ENCODE measurements at places on chromosomes 13 and 19.

- no peak for DNase-seq
Observed at GRCh38 chr19:41601771-41602170, 25.1 kb downstream of the CEACAM4 start.

DNA sequence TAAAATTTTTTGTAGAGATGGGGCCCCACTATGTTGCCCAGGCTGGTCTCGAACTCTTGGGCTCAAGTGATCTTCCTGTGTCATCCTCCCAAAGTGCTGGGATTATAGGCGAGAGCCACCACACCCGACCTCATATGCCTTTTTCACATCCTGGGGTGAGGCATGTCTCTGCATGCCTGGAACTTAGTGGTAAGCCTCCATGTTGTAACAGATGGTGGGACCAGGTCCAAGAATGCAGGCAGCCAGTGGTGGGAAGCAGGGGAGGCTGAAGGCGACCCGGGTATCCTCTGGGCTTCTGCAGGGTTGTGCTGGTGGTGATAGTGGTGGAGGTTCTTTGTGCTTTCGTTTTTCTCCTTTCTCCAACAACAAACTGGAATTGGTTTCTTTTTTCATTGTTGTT lies 30.1 kb upstream of the CCDC124 start:
- DNase-seq: no peak

- DNase-seq: no peak
Observed at GRCh38 chr19:10422846-10423245, 2.5 kb downstream of the PDE4A start.

GRCh38 chr13:51589793-51590192 lies 5.5 kb downstream of the WDFY2 start:
- no peak for DNase-seq

GRCh38 chr19:1813192-1814182 lies 1.4 kb upstream of the ATP8B3 start:
- no peak for DNase-seq

- no peak for DNase-seq
Observed at GRCh38 chr13:51223560-51224270, 1.5 kb downstream of the FAM124A start.

DNA sequence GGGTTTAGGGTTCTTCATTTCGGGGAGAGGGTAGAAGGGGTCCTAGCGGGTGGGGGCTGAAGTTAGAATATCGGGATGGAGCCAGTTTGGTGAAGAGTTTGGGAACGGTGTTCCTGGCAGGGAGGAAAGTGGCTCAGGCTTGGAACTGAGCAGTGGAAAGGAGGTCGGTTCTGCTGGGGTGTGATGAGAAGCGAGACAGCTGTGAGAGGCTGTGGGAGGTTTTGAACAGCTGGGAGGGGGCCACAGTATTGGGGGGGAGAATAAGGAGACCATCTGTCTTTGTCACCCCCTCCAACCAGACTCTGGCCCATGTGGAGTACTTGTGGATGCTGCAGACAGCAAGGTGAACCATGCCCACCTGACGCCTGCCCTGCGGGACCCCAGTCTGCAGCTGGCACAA lies 1.0 kb upstream of the TM6SF2 start:
- DNase-seq: no peak

- no peak for DNase-seq
Observed at GRCh38 chr13:66378894-66379293, 851.2 kb downstream of the PCDH9 start.

- no peak for DNase-seq
Observed at GRCh38 chr19:47187797-47188196, 43.2 kb downstream of the BBC3 start.

- no peak for DNase-seq
Observed at GRCh38 chr19:30695171-30695875, 323.1 kb downstream of the ZNF536 start.

DNA sequence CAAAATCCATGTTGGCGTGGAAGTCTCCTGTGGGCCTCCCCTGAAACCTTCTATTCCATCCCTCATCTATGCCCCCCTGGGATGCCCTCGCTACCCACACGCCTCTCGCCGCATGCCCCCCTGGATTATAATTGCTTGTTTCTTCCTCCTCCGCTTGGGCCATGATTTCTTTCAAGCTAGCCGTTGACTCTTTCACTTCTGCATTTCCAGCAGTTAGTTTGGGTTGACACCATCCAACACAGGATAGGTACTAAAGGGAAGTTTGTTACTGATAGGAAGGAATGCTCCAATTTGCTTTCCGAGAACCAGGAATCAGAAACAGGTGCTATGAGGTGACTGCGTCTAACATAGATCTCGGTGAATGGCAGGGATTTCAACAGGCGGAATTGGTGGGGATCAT lies 7.7 kb upstream of the SLC25A15 start:
- DNase-seq: no peak

DNA sequence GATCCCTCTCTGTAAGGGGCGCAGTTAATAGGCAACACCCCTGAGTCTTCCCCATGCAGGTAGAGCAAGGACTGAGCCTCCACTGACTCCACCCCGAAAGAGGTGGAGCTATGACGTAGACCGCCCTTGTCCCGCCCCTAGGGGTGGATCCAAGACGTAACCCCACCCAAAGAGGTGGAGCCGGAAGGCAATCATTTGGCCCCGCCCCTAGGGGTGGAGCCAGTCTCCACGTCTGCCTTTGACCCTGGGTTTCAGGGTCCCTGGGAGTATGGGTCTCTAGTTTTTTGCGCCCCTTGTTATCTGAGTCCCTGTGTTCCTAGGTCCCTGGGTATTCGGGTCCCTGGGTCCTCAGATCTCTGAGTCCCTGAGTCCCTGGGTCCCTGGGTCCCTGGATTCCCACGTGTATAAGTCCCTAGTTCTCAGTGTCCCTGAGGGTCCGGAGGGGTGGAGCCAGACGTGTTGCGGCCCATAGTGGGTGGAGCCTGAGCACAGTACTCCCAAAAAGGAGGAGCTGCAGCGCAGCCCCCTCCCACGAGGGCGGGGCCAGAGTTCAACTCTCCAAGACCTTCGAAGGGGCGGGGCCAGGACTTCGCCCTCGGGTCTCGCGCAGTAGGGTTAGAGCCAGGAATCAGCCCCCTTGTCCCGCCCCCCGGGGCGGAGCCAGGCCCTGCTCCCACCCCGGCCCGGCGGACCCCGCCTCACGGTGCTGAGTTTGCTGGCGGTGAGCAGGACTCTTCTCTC lies 5.3 kb downstream of the DENND1C start:
- peak; percentile 68 for DNase-seq

DNA sequence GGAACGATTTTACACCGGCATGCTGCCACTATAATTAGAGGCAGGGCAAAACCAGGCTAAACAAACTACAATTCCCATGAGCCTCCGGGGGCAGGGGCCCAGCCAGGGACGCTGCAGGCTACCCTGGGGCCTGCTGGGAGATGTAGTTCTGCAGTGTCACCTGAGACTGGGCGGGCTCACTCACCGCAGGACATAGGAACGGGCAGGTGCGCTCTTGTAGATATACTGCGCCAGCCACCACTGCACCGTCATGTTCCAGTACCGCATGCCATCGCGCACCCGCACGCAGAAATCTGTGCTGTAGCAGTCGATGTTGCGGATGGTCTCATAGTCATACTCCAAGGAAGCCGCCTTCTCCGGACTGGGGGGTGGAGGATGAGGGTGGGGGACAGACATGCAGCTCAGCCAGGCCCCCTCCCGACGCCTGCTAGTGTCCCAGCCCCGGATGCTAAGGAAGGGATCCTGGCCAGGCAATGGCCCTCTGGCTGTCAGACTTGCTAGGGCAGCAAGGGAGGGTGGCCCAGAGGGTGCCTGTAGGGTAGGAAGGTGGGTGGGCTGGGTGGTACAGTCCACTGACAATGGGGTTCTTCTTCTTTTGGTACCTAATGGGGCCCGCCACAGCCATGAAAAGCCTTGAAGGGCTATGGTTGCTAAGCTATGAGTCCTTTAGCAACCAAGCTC lies 5.8 kb upstream of the TMC4 start:
- no peak for DNase-seq

GRCh38 chr19:3683405-3684053 lies 16.7 kb downstream of the PIP5K1C start:
- DNase-seq: no peak

DNA sequence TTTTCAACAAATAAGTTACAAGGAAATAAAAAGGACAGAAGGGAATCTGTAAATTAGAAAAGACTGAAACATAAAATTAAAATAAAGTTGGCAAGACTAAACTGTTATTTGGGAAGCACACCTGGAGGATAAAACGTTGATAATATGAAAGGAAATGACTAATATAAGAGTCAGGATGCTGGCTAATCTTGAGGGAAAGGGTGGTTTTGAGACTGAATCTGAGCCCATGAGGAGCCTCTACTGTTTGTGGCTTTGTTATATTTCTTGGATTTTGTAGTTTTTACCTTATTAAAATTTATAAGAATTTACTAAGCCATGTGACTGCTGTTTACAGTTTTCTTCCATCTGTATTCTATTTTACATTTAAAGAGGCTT lies 718.0 kb upstream of the SPRY2 start:
- no peak for DNase-seq

DNA sequence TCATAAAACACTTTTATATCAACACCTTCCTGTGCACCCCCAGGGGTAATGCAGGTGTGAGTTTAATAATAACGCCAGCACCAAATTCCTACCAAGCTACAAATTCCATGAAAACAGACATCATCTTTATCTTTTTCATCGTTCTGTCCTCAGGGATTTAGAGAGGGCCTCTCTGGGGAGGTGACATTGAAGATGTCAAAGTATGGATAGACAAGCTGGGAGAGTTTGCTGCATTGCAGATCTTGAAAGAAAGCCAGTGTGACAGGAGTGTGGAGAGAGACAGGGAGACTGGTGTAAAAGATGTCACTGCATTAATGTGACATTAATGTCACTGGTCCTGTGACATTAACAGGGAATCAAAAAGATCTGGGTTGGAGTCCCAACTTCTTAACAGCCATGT lies 10.1 kb downstream of the CACNG6 start:
- no peak for DNase-seq

DNA sequence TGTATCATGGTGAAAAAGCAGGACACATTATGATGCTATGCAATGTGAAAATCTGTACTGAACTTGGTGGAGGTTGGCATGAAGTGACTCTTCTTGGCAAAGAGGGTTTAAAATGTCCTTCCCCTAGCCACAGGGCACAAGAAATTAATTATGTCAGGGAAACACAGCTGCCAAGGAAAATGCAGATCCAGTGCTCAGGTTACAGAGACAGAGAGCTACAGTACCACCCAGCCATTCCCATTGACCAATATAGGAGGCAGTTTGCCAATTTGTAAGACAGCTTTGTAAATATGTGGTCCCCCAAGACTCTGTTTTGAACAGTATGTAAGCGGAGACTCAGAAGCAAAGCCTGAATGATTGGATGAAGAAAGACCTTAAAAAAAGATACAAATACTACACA lies 69.4 kb upstream of the KLF12 start:
- no peak for DNase-seq

- peak; percentile 79 for DNase-seq
Observed at GRCh38 chr13:30241532-30241931, 65.8 kb downstream of the KATNAL1 start.

DNA sequence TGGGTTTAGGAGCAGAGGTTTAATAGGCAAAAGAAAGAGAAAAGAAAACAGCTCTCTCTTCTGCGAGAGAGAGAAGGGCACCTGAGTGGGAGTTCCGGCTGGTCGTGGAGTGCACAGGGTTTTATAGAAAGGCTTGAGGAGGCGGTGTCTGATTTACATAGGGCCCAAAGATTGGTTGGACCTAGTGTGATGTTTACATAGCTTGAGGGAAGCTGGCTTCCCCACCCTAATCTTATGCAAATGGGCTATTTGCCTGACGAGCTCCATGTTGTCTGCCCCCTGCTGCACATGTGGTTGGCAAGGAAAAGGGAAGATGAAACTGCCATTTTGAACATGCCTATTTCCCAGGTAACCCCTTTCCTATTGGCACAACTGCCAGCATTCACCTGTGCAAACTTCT lies 21.5 kb upstream of the MEDAG start:
- DNase-seq: no peak

DNA sequence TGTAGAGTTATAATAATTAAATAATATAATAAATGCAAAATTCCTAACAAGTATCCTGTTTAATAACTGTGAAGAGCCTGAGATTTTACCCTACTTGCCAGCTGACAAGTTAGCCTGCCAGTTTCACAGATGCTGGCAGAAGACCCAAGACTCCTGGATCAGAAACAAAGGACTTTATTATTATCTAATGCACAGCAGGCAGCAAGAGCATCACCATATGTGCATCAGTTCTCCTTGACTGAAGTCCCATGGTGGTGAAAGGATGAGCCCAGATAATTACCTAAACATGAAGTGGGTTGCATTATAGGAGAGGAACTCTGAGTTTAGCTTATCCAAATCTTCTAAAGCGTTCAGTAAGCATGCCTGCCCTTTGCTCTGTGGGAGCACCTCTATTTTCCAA lies 39.1 kb upstream of the MTIF3 start:
- DNase-seq: no peak

DNA sequence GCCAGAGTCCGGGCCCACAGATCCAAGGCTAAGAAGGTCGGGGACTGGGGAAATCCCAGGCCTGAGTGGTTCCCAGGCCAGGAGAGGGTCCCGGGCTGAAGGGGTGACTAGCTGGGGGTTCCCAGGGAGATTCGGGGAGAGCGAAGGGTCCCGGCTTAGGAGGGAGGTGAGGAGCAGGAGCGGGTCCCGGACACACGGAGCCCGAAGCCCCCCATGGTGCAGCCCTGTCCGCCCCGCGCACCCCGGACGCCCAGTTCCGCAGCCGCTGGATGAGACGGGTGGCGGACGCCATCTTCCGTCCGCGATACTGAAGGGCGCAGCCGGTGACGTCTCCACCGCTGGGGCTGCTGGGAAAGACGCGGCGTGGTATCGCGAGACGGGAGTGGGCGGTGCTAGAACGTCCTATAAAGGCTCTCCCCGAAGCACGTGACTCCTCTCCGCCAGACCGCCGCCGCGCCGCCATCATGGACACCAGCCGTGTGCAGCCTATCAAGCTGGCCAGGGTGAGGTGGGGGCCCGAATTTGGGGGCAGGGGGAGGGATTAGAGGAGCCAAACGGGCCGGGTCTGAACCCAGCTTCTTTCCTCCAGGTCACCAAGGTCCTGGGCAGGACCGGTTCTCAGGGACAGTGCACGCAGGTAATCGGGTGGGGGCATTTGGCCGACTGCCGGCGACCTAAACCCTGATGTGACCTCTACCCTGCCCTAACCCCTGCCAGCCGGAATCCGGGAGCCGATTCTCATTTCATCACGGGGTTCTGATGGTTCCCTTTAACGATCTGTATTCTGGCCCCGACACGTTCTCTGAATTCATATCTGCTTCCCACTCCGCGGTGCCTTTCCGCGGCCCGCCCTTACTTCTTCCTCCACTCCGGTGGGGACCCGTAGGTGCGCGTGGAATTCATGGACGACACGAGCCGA lies at the start of the genes NDUFA7 and RPS28:
NDUFA7 (minus strand) TSS at position 309 of the 919 bp plus-strand sequence; CDS start at position 292, 17 bp downstream.
RPS28 (plus strand) TSS at position 430 of the 919 bp plus-strand sequence; CDS start at position 465, 35 bp downstream.
- DNase-seq: peak; percentile 98
